ENCODE measurements at places on chromosomes 2 and 18.

DNA sequence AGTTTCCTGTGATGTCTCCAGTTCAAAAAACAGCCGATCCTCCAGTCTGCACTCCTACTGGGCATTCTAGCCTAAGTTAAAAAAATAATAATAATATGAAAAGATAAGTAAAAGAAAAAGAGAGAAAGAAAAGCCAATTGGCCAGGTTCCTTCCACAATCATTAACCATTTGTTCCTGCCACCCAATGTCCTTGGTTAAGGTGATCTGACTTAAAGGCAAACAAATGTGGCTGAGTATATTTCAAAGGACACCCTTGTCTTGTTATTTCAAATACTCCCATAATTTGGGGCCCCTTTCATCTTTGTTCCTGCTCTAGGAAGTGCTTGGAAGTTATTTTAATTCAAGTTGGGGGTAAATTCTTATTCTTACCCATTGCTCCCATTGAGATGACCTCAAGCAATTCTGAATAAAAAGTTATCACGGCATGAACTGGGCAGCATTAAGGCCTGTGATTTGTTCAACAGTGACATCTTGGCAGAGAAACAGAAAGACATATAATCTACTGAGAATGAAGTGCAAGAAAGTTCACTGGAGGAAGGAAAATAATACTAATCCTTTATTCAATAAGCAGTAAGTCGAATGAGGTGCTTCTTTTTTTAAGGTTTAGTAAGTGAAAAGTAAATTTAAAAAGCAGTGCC lies 1054.5 kb upstream of the FANCL start:
- DNase-seq, result no peak

DNA sequence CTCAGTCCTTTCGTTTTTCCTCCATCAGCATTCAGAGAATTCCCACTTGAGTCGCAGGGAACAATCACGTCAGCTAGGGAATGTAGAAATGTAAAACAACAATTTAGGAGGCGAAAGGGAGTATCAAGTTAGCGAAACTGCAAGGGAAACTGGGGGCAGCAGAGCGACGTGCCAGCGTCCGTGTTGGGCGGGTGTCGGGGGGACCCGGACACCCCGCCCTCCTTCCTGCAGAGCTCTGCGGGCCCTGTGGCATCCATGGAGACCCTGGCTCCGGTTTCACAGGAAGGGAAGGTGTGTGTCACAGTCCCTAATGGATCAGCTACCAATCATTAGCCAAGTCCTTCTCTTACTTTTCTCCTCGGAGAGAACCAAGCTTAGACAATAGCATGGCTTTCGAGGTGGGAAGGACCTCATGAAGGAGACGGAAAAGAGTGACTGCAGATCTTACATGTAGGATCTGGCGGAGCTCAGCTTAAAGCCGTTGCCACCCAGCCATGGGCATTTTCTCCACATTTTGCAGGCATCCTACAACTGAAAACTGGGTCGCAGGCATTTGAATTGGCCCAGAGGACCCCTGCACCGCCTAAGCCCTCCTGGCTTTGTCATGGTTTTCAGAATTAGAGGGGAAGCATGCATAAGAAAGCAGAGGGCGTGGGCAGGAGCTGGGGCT lies 33.7 kb downstream of the SOX11 start:
- DNase-seq, result no peak

DNA sequence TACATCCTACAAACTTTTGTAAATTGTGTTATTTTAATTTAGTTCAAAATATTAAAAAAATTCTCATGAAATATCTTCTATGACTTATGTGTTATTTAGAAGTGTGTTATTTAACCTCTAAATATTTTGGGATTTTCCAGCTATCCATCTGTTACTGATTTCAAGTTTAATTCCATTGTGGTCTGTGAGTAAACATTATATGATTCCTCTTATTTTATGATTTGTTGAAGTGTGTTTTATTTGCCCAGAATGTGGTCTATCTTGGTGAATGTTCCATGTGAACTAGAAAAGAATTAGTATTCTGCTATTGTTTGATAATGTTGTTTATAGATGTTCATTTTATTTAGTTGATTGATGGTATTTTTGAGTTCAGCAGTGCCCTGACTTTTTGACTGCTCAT lies 136.0 kb downstream of the ZNF804A start:
- no peak for DNase-seq

- DNase-seq, result no peak
These were observed 173.9 kb upstream of the ARL4C start for GRCh38 chr2:234670806-234671205.

DNA sequence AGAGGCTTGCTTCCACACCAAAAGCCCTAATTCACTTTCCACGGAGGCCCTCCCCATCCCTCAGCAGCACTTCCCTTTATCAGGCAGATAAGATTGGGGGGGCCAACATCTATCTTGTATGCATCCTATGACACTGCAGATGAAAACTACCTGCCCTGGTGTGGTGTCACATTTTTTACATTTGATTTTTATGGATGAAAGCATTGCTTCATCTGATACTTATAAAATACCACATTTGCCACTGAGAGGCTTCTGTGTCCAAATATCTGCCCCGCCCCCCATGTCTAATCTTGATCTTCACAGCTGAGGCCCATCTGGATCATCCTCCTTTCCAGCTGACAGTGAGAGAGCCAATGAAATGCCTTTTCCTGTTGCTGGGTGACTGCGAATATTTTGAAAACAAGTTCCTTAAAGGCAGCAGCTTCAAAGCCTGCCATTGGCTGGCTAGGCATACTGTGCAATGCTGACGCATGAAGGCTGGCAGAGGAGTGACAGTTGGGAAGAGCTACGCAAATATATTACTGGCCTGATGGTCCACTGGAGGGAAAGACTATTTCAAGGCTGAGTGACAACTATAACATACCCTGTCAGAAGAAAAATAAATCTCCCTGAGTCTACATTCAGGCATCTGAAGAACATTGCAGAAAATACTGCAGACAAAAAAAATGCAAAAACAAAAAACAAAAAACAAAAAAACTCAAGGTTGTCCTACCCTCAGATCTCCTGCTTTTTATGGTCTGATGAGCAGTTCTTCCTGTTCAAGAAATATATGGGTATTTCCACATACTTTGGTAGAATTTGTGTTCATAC lies 318.7 kb downstream of the PDE11A start:
- peak; percentile 36 for DNase-seq

GRCh38 chr2:119683713-119684443 lies 4.9 kb downstream of the TMEM177 start:
- DNase-seq, result peak; percentile 57

Data from occipital lobe (tissue), 3 donors.